Tongue (tissue), 3 donors: ENCODE measurements at places on chromosomes 6 and 20. TPM values are rescaled to one million over a fixed set of nuclear protein-coding genes. Genes with fewer than 3 reads are reported as not detected.

DNA sequence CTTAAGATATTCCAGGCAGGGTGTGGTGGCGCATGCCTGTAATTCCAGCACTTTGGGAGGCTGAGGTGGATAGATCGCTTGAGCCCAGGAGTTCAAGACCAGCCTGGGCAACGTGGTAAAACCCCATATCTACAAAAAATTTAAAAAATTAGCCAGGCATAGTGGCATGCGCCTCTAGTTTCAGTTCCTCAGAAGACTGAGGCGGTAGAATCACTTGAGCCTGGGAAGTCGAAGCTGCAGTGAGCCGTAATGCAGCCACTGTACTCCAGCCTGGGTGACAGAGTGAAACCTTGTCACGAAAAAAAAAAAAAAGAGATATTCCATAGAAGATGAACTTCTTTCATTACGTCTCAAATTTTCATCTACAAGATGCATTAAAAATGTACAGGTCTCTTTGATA is 46.7 kb upstream of the ISM1 start:
- no peak for DNase-seq

The TCF15 gene
- 4.0 TPM for total RNA-seq

The LSM14B gene
- total RNA-seq = 82.9 TPM

GRCh38 chr20:46182276-46183200 is 64.4 kb downstream of the CD40 start:
- DNase-seq = no peak

DNA sequence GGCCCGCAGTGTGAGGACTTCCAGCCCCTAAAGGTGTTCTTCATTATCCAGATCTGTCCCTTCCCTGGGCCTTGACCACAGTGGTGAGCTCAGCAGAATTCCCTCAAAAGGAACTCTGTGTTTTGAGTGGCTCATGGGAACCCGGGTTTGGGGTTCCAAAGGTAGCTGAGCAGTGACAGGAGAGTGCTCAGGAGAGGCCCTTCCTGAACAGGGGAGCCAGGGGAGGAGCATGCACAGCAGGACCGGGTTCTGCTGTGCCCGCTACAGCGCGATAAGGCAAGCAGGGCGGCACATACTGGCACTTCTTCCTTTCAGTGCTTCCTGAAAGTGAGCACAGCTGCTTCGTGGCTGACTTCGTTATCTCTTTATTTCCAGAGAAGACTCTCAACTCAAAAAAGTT is 88.3 kb downstream of the SSR1 start:
- no peak for DNase-seq

GRCh38 chr20:23629017-23629541 is 8.7 kb downstream of the CST3 start:
- DNase-seq = no peak

The PARD6B gene
- total RNA-seq = 3.2 TPM

DNA sequence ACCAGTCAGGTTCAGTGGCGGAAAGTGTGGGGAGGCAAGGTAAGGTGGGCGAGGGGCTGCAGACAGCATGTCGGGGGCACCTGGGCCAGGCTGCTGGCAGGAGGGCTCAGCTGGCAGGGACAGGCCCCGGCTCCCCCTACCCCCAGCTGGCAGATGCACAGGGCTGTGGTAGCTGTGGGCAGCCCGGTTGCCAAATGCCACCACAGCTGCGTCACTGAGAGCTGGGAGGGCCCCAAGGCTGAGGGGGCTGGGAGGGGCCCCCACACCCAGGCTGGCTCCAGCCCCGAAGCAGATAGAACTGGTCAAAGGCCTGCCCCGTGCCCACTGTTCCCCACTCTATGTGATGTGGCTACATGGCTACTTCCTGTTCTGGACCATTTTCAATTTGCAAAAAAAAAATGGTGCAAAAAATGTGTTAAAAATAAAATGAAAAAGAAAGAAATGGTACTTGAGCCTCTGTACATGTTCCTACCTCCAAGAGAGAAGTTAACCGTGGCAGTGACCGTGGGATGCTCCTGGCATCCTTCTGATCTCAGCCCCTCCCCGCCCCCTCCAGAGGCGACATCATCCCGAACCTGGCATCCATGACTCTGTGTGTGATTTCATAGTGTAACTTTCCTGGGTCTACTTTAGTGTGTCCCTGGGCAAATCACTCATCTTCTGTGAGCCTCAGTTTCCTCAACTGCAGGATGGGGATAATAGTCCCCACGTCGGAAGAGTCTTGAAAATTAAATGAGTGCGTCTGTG is 64.4 kb downstream of the UBE2V1 start:
- peak; percentile 74 for DNase-seq

The TAAR6 gene
- total RNA-seq = not detected

DNA sequence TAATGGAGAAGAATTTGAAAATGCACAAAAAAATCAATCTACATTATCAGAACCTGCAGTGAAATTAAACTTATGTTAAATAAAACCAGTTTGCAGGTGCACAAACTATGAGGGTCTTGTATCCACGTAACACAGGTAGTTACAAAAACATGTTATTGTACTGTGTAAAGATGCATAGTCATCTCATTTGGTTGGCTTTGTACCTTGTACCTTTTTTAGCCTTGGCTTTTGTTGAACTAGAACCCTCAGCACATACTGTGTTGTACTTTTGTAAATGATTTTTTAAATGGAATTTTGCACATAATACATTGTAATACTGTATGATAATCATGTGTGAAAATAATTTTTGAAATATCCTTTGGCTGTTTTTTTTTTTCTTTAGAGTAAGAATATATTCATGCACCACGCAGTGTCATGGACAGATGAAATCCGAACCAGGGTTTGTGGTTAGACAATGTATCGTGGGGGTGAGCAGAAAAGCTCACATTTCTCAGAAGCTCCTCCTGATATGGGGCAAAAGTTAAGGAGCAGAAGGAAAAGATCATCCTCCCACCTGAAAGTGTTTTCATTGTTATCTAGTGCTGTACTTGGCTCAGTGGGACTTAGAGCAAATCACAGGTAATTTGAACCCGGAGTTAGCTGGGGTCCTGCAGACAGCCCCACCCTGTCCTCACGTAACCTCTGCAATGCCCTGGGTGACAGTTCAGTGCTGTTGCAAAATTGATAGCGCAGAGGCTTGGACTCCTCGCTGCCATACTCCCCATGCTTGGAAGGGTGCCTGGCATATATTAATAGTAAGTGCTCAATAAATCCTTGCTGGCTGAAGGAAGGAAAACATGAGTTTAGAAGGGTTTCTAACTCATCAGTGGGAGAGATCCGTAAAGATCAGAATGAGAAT is 14.8 kb upstream of the NAA20 start:
- DNase-seq = no peak

The LIN28B gene
- total RNA-seq = 0.21 TPM

GRCh38 chr6:119308048-119308570 is 41.5 kb downstream of the MAN1A1 start:
- no peak for DNase-seq

GRCh38 chr20:51275826-51276225 is 252.9 kb upstream of the KCNG1 start:
- DNase-seq = no peak

GRCh38 chr6:118618676-118619377 is 32.6 kb downstream of the CEP85L start:
- DNase-seq = peak; percentile 6

GRCh38 chr20:45408646-45409213 is 641 bp downstream of the DBNDD2 start:
- no peak for DNase-seq

GRCh38 chr20:16100111-16100510 is 473.1 kb downstream of the KIF16B start:
- DNase-seq = no peak

GRCh38 chr6:31785475-31785874 is 8.3 kb upstream of the VWA7 start:
- DNase-seq = no peak

DNA sequence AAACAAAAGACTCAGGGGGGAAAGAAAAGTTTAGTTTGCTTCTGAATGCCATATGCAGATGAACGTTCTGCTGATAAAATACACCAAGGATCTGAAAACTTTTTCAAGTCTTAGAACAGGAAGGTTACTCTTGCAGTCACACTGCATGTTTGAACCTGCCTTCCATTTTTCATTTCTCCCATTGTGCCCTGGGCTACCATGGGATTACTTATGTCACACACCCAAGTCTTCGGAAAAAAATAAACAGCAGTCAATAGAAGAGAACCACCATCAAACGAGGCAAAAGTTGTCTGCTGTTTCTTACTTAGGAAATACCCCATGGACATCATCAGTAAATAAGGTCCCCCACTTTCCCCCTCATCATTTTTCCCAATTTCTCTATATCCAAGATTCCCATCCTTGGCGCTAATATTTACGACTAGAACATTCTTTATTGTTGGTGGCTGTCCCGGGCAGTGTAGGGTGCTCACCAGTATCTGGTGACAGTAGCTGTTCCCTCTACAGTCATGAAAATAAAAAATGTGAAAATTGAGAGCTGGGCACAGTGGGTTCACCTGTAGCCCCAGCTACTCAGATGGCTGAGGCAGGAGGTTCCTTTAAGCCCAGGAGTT is 202.5 kb downstream of the BCAS1 start:
- DNase-seq = no peak

The SLC22A23 gene
- total RNA-seq = 13.7 TPM

DNA sequence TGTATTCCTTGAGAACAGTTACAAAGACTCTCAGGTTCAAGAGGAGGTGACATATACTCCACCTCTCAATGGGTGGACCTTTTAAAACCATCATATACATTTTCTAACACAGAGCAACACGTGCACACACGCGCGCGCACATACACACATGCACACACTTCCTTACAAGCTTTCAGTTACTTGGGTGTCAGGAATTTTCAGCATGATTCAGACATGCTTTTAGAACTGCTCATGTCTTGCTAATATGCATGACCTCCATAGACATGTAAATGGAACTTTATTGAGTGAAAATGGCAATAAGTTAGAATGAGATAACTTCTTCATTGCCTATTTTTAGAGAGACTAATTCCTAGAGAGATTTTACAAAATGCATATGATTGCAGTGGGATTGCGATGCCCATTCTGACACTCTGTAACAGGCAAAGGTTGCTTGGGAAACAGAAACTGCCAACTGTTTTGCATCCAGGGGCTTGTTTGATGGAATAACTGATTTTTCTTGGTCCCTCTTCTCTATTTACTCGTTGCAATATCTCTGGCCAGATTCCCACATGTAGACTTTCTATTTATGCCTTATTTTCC is 531.4 kb upstream of the RNF217 start:
- DNase-seq = no peak

DNA sequence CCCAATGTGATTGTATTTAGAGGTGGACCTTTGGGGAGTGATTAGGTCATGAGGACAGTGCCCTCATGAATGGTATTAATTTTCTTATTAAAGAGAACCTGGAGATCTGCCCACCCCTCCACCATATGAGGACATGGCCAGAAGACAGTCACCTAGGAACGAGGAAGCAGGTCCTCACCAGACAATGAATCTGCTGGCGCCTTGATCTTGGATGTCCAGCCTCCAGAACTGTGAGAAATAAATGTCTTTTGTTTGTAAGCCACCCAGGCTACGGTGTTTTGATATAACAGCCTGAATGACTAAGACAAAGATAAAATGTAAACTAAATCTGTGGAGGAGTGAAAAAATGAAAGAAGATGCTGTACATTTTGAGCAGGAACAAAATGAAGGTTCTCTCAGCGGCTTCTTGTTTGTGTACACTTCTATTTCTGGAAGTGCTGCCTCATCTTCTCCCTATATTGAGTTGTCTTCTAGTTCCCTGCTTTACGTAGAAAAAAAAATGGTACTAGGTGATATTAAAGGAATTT is 1.5 kb upstream of the IPCEF1 start:
- no peak for DNase-seq

- no peak for DNase-seq
These were observed 142.1 kb downstream of the MYB start for GRCh38 chr6:135323202-135323668.

The GPR63 gene
- 2.4 TPM for total RNA-seq

DNA sequence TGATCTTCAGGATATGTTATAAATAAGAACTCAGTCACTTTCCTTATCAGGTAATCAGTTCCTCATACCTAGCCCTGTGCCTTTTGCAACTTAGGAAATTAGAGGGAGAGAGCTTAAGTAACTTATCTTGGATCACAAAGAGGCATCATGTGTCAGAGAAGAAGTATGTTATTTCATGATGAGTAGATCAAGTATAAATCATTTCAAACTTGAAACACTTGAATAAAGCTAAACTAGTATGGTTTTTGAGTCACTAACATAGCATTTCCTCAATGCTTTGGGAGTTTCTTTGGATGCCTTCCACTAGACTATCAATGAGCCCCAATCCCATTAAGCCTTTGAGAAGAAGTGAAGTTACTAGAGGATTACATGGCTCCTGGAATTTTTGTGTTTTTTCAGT is 102.6 kb upstream of the TNFAIP3 start:
- DNase-seq = no peak

DNA sequence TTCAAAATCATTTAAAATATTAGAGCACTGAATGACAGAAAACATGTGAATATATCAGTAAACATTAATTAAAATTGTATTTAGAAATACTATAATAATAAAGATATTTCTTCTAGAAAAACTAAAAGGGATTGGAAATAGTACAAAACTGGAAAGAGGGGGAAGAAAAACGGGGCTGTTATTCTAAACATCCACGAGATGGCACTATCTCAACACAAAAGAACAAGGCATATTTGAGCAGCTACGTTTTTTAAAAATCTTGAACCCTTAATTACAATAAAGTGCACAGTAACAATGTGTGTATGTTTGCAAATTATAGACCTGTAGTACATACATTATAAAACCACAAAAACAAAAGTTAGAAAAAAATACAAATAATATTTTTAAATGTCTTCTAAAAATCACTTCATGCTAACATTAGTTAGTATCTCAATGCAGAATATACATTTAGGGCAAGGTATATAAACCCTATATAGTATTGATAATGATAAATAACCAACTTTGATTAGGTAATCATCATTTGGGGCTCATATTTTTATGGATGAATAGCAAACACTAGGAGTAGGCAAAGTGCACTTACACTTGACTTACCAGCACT is 42.5 kb upstream of the PNISR start:
- peak; percentile 35 for DNase-seq

- no peak for DNase-seq
These were observed 119.2 kb downstream of the TINAG start for GRCh38 chr6:54427396-54427937.

GRCh38 chr6:157527471-157527907 is 146.5 kb downstream of the ZDHHC14 start:
- peak; percentile 74 for DNase-seq

The DLK2 gene
- 5.2 TPM for total RNA-seq

DNA sequence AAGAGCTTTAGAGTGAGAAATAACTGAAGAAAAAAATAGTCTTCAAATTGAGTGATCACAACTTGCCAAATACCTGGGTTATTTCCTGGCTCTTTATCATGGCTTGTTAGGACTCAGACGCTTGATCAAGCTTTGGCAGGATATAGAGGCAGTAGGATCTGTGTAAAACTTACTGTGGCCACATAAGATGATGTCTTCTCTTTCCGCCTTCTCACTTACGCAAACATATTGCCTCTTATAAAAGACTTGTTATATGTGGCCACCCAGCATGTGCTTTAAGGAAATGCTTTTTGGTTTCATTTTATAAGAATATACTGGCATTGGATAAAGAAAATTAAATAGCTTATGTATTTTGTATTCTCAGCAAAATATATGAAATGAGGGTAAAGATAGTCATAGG is 101.8 kb upstream of the AKIRIN2 start:
- DNase-seq = no peak
